ENCODE measurements at places on chromosomes 4 and X.

DNA sequence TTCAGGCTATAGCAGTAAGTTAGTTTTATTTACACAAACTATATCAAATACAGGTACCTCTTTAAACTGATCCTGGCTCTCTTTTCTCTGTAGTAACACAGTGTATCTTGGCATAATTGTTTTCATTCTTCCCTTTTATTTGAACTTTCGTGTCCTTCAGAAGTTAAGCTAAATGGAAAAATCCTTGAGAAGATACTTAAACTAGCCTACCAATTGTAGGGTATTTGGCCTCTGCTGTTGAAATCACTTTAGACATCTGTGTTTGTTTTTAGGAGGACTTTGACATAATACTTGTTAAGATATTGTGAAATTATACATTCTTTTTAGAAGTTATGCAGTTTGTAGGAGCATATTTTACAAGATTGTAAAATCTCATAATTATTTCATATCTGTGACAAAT, 90.3 kb upstream of the GK2 start:
- DNase-seq: no peak

- DNase-seq: no peak
Measured at GRCh38 chr4:140222171-140222570, 68.2 kb upstream of the MAML3 start.

GRCh38 chr4:140742838-140743193, 13.4 kb downstream of the TBC1D9 start:
- no peak for DNase-seq

DNA sequence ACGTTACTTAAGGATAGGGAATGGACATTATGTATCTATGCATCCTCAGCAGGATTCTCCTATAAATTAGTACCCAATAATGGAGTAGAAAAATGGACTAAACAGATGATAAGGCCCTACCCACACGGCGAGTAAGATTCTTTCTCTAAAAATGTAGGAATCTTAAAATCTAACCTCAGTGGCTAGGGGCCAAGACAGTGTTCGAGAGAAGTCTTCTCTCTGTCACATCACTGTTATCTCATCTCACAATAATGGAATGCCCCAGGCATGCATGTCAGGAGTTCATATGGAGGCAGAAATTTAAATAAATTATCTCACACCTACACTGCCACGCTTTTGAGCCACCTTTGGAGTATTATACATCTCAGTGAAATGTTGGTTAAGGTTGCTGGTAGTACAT, 132.9 kb downstream of the LDB2 start:
- no peak for DNase-seq

DNA sequence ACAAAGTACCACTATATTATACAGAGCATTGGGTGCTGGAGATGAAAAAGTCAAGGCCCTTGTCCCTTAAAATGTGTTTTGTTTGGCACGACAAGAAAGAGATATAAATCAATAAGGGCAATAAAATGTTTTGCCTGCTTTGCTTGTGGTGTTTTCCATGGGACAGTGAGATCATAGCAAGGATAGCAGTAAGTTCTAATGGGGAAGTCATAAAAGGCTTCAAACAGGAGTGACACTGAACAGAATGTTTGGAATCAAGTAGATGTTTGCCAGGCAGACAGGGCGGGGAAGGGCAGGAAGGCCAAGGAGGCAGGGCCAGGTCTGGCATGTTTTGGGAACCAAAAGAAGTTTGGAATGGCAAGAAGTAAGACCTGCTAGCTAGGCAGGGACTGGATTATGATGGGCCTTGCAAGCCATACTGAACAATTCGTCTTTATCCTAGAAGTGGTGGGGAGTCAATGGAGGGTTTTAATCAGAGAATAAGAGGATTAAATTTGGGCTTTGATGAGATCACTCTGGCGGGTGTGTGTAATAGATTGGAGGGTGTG, 16.4 kb downstream of the FGF2 start:
- no peak for DNase-seq

DNA sequence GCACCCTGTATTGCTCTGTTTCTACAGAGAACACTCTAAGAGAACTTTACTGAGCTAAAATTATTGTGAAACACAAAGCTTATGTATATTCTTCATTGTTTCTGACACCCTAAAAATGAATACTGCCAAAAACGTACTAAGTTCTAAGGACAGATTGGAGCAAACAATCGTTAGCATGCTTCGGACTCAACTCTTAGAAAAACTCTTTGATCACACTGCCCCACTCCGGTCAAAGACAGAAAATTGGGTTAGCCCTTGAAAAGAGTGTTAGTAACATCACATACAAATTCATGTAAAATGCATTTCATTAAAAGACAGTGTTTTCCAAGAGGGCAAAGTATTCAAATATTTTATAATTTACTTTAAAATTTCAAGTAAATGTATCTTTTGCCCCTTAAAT, 177.4 kb downstream of the DCHS2 start:
- no peak for DNase-seq

GRCh38 chr4:12979797-12980196, 504.3 kb downstream of the RAB28 start:
- DNase-seq: no peak

DNA sequence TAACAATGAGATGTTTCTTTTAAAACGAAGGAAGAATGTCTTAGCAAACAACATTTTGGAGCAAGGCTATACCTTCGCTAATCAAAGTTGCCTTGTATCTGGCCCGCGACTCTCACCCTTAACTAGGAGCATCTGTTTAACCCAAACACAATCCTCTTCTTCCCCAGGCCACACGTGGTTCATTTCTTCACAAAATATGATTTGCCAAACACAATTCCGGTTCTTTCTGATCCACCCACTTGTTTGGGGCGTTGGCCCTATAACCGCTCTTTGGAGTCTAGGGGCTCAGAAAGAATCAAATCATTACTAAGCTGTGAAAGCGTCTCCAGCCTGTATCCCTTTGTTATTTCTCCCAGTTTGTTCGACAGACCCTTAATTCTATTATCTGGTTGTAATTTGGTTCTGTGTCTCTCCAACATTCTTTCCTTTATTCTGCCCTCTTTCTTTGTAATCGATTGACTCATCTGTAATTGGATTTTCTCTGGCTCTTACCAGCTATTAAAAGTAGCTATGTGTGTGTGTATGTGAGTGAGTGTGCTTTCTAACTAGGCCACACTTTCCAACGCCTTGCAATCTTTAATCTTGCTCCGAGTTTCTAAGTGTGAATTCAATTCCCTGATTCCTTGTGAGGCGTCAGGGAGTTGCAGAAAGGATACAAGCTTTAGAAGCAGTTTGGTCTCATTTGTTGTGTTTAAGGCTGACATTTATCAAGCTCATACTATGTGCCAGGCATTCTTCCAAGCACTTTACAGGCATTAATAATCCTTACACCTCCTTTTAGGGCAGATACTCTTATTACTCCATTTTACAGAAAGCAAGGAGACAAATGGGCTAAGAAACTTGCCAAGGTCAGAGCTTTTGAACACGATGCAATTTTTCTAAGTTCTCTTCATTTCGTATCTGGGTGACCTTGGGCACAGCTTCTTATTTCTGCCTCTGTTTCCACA, 138.6 kb upstream of the CPEB2 start:
- DNase-seq: no peak

GRCh38 chr4:63361628-63362027, 1047.6 kb downstream of the TECRL start:
- DNase-seq: no peak

DNA sequence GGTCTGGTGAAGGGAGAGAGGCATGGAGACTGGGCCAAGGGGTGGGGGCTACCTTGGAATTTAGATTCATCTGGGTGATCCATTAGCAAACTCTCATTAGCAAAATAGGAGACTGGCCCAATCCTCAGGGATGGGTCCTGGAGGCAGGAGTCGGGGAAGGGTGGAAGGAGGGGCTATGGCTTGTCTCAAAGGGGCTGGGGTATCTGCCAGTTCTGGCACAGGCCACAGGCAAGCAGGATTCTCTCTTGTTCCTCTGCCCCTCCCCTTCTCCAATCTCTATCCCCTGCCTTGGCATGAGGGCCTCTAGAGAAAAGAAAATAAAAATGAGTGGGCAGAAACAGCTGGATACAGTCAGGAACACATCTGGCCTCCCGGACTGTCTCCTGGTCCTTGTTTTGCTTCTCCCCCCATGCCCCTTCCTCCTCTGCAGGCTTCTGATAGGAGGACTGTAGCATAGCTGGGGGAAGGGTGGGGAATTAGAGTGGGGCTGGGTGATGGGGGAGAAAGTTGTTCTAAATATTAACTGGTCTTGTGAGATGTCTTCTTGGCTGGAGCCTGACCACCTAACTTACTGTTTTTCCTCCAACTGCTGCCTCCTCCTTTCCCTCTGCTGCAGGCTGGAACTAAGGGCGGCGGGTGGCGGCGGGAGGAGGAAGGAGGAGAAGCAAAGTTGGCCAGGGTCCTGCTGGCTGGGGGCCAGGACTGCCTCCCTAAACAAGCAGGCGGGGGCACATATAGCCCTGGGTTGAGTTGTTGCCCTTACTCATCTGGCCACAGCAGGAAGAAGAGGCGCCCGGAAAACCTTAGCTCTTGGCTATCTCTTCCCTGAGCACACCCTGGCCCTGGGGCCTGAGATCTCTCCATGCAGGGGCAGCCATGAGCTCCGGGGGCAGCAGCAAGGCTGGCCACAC, 53.3 kb upstream of the LAS1L start:
- DNase-seq: no peak

DNA sequence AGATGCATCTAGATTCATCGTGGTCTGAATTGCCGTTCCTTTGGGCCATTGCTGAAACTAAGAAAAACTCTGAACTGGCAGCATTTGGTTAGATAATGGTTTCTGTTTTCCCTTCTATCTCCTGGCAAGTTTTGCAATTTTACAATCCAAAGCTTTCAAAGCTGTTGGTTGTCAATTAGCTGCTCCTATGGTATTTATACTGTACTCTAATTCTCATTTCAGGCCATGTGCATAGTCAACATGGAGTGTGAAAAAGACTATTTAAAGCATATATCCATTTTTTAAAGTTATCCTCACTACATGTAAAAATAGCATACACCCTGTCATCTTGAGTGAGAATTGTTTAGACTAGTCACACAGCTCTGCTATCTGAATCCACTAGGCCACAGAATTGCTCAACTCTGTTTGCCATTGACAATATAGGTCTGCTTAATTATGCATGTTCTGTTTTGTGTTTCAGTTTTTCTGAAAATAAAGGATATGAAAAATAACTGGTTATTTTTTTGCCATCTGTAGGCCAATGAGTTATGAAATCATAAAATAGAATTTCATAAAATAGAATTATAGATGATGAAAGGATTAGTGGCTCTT, 27.7 kb upstream of the TEC start:
- no peak for DNase-seq

- no peak for DNase-seq
Measured at GRCh38 chrX:9955506-9955905, 11.7 kb upstream of the CLDN34 start.

DNA sequence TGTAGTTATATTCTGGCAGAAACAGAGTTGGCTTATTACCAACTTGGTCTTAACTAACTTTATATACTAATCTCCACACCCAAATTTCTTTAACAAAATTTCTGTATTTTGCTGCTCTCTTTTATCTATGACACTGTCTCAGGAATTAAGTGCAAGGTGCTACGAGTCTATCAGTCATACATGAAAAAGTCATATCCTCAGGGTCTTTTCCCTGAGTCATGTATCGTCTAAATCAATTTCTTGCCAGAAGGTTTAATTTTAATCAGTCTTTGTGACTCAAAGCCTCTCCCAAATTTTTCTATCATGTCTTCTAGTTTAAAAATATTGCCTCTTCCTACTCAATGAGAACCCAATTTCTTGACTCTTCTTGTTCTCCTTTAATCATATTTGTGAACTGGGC, 1803.6 kb upstream of the PCDH7 start:
- no peak for DNase-seq

DNA sequence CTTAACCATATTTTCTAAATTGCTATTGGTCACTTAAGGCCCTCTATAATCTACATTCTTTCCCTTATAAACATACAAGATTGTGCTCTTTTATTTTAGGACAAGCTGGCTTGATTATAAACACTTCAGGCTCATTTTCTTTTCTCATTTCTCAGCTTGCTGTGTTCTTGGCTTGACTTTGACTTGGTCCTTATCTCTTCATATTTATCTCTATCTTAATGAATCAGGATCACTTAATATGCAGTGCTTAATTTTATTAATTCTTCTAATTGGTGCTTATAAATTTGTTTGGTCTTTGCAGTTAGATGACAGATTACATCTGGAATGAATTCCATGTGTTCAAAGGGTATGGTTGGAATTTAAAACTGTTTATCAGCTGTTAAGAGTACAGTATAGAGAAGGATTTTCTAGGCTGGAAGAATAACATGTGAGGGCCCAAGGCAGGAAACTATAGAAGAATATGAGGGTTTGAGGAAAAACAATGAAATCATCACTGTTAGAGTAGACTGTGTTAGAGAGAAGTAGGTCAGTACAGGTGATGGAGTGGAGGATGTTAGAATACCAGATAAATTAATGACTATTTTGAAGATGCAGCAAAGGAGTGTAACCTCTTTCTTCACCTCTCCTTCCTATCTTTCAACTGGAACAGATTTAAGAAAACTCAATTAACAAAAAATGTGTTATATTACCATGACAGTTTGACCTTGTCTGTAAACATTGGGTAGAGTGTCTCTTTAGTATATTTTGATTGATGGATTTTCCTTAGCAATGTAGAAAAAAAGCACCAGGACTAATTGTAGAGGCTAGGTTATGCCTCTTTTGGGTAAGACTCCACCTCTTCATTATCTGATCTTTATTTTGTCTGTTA, 169.6 kb downstream of the RAPGEF2 start:
- no peak for DNase-seq

DNA sequence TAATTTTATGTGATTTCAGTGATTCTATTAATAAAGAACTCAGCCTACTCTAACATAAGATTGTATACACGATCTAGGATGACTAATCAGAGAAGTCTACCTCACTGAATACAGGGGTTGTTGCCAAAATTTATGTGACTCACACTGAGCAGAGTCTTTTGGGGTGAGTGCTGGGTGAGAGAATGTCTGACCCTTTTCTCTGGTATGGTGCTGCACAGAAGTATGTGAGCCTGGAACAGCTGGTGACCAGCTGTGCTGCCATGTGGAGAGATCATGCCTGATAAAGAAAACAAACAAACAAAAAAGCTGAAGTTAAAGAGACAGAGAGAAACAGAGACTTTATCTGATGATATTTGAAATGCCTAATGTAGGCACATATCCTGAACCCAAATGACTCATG, 618.1 kb upstream of the GRIA3 start:
- DNase-seq: no peak

All from central memory CD4-positive, alpha-beta T cell (primary cell).